ENCODE measurements at places on chromosomes 1 and 21.

DNA sequence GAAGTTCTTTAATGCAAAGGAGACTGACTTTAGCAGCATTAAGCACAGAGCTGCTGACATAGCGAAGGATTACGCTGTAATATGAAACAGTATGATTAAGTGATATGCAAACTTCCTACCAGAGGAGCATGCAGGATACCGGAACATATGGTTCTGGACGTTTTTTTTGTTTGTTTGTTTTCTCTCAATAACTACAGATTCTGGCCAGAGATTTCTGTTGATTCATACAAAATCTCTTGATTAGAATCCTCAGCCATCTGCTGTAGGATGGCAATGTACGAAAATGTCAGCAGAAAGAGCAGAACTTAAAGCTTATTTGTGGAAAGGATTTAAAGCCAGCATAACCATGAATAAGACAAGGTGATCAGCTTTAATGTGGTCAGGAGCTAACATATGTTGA, 970.7 kb downstream of the KCNT2 start:
- DNase-seq, result no peak

DNA sequence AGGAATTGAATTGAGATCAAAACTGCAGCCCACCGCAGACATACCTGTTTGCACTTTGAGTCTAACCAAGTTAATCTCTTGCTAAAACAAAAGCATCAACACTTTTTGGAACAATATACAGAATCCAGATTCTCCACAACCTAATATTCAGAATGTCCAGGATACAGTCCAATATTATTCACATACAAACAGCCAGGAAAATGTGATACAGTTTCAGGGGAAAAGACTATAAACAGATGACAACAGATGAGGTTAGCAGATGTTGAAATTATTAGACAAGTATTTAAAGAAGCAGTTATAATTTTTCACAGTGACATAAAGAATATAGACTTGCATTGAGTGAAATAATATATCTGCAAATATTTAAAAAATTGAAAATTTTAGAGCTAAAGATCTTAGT, 678.1 kb upstream of the CXADR start:
- DNase-seq, result no peak

DNA sequence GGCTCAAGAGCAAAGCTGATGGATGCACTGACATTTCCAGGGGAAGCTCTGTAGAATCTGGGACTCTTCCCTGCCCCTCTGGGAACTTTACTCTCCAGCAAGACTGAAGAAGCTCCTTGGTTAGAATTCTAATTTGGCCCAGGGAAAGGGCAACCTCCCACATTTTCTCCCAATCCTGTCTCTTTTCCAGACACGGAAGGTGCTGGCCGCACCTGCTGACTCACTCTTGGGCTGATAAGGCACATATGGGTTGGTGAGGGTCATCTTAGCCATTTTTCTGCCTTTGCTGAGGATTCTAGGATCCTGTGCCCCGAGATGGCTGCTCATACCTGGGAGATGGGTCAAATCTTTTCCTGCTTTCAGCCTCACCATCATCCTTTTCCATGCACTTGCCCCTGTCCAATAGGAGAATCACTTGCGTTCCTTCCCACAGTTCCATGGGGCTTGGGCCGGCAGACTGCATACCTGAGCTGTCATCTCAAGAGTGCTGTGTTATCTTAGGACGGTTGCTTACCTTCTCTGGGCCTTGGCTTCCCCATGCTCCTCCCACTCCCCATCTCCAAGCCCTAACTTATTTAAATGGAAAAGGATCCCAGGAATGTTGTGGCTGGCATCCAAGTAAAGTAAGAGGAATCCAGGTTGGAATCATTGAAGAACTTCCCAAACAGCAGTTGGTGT, 1.3 kb downstream of the TINAGL1 start:
- DNase-seq, result no peak

GRCh38 chr1:25117233-25117823, 115.0 kb downstream of the SYF2 start:
- no peak for DNase-seq

GRCh38 chr1:29756085-29756484, 519.8 kb downstream of the PTPRU start:
- no peak for DNase-seq

DNA sequence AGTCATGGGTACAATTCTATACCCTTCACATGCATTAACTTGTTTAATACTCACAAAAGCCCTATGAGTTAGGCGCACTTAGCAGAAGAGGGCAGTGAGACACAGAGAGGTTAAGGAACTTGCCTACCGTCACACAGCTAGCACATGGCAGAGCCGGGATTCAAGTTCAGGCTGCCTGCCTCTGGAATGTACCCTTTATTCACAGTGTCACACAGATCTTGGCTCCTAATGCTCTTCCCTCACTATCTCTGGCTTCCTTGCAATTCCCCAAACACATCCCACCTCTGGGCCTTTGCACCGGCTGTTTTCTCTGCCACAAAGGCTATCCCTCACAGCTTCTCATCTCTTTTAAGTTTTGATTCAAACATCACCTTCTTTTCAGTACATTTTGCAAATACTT, 25.1 kb downstream of the COL16A1 start:
- DNase-seq, result no peak

DNA sequence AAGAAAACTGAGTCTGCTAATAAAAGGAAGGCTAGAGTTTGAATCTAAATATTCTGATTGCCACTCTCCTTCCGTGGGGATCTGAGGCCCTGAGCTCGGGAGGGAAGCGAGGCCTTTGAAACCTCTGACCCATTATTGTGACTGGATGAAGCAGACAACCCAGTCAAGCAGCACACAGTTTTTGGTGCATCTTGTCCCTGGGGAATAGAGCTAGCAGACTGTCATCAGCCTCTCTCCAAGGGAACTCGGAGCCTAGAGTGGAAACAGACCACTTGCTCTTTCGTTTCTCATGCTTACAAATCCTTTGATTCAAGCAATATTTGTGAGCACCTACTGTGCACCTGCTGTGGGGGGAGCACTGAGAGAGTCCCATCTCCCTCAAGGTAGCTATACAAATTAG, 133.2 kb upstream of the KLHDC7A start:
- DNase-seq, result no peak

GRCh38 chr1:50423670-50424000, 392 bp upstream of the DMRTA2 start:
- peak; percentile 36 for DNase-seq

DNA sequence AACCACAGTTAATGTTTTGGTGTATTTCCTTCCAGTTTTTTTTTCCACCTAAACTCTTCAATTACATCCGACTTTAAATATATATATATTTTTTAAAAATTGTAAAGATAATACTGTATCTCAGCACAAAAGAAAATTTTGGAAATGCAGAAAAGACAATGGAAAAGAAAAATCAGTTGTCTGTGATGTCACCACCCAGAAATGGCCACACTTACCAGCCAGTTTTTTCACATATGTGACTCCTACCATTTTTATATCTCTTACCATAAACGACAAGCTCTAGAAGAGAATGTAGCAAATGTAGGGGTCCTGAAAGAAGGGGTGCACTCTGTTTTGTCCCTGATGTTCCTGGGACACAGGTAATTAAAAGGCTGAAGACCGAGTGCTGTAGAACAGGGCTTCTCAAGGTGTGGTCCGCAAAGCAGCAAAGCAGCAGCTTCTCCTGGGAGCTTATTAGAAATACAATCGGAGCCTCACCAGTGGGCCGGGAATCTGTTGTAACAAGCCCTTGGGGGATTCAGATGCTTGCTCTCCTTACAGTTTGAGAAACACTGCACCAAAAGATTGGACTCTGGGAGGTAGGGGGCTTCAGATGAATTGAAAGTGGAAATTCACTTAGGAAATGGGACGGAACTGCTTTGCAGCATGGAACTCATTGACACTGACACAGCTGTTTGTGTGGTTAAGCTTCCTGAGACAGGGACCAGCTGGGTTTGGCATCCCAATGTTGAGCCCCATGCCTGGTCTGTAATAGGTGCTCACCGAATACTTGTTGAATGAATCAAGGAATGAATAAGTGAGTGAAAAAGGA, 44.1 kb downstream of the ALPL start:
- no peak for DNase-seq

GRCh38 chr1:202074985-202075384, 47.7 kb upstream of the GPR37L1 start:
- no peak for DNase-seq

DNA sequence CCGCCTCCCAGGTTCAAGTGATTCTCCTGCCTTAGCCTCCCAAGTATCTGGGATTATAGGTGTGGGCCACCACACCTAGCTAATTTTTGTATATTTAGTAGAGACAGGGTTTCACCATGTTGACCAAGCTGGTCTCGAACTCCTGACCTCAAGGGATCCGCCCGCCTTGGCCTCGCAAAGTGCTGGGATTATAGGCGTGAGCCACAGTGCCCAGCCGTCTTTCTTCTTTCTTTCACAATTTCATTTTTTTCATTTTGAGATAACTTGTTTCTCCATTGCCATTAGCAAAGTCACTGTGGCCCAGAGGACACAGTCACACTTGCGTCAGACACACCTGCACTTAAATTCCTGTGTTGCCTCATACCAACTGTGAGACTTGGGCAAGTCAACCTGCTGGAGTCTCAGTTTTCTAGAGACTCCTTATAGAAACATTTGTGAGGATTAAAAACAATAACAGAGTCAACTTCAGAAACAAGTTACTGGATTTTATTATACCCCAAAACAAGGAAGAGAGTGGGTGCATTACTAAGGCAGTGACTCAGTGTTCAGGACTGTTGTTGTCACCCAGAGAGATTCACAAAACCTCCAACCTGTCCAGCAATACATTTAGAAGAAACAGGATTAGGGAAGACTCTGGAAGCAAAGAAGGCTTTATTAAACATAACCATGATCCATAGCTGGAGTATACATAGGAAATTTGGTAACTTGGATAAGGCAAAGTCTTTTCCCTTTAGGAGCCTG, 2.6 kb downstream of the TEDDM1 start:
- no peak for DNase-seq

- no peak for DNase-seq
These were observed 25.3 kb downstream of the OPTC start for GRCh38 chr1:203519053-203519840.

DNA sequence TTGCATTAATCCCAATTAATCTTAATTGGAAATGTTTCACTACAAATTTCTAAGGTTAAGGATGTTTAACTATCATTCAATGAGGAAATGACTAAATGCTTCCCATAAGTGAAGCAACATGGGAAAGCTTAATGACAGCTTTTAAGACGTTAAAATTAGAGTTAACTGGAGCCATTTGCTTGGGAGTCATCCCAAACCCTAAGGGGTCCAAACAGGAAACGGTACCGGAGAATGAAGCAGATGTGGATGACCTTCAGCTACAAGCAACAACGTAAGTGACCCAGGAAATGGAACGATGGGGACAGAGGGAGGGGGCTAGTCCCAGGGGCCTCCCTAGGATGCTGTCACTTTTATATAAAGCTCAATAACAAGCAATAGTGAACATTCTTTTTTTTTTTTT, 62.2 kb downstream of the CAPZB start:
- DNase-seq, result no peak

GRCh38 chr1:204288021-204288588, 71.6 kb downstream of the PLEKHA6 start:
- DNase-seq, result no peak

DNA sequence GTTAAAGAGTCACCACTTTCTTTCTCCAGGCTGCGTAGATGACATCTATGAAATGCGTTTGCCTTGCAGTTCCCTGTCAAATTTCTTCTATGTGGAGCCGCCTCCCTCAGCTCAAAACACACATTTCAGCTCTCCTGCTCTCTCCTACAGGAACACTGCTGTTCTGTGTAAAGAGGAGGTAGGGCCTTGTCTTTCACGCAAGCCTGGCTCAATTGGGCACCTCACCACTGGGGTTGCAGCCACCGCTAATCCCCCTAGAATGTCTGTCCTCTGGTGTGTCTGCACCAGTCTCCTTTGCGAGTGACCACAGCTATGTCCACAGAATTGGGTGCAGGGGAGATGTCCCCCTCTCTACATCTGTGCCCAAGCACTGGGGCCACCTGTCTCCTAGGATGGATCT, 31.8 kb upstream of the CFHR4 start:
- no peak for DNase-seq

- DNase-seq, result no peak
These were observed 22.9 kb downstream of the CBR1 start for GRCh38 chr21:36092681-36093080.

GRCh38 chr1:94715321-94715720, 104.8 kb upstream of the SLC44A3 start:
- no peak for DNase-seq
